Activated CD4-positive, CD25-positive, alpha-beta regulatory T cell treated with anti-CD3 and anti-CD28 coated beads, Interleukin-2, amount 50 U/mL, for 72 hours (primary cell): ENCODE measurements at places on chromosomes 1 and 21.

DNA sequence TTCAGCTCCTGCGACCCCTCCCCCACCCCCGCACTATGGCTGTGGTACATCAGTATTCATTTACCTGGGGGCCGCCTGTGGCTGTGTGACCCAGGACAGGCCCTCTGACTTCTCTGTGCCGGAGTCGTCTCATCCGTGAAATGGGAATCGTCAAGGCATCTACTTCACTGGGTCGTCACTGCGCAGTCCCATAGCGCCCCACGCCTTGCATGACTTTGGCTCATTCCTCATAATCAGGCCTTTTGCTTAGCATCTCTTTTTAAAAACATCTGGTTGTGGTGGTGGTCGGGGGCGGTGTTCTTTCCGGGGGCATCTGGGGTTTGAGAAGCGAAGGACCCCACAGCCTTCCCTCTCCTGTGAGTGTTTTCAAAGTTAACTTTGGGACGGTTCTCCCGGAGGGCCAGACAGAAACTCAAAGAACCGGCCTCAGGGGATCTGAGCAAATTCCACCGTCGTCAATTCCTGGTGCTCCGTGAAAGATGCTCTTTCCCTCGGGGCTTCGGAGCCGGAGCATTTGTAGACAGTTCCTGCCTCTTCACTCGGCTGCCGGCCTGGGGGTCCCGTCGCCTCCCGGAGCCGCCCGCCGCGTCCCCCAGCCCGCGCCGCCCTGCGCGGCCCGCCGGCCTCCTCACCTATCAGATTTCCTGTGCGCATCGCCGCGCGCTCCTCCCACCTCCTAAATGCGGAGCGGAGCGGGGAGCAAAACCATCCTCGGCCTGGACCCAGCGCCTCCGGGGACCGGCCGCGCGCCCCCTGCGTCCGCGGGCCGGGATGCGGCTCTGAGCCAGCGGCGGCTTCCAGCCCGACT, at the start of gene B3GALT5:
Gene B3GALT5, plus strand, starts transcription at position 708 of the 808 bp plus-strand sequence. CDS start 47,620 bp downstream, outside the sequence.
- no peak for DNase-seq

GRCh38 chr21:36211660-36212512, 55.3 kb downstream of the DOP1B start:
- no peak for DNase-seq

DNA sequence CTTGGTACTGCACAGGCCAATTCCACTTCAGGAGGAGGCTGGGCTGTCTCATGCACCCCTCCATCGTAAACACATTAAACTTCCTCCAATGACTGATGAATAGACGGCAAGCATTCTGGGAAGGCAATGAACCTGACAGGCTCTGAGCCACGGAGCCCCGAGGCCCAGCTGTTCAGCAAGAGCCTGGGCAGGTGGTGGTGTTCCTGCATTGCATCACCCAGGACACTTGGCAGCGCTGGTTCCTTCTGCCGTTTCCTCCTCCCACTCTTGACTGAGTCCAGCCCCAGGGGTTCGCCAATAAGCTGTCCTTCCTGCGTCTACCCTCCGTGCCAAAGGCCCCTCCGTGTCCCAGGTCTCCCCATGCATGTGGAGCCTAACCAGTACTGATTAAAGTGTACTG, 109.8 kb downstream of the JAK1 start:
- no peak for DNase-seq

GRCh38 chr1:11925938-11926292, 312 bp downstream of the KIAA2013 start:
- DNase-seq = no peak

DNA sequence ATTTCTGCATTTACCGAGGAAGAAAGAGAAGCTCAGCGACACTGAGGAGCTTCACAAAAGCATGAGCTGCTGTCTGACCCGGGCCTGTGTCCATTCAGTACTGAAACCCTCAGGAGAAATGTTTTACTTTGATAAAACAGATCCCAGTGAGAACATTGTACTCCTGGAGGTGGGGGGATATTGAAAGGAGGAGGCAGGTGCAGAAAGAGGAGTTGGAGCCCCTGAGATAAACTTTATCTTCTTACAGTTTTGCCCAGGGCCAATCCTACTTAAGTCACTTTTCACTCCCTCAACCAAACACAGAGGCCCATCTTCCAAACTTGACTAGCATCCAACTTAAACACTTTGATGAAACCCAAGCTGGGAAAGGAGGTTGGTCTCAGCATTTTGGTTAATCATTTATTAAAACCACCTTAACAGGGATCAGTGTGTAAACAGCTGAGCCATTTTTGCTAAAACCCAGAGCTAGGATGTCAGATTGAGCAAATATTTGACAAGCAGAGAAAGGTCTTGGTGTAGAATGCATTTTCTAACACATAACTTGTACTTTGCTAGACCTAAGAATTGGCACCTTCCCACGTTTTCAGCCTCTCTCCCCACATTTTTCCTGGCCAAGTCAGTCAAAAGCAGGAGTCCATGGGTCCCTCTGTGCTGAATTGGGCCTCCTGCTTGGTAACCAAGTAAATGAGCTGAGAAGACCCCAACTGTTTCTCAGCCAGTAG, 32.5 kb upstream of the SARS1 start:
- no peak for DNase-seq

DNA sequence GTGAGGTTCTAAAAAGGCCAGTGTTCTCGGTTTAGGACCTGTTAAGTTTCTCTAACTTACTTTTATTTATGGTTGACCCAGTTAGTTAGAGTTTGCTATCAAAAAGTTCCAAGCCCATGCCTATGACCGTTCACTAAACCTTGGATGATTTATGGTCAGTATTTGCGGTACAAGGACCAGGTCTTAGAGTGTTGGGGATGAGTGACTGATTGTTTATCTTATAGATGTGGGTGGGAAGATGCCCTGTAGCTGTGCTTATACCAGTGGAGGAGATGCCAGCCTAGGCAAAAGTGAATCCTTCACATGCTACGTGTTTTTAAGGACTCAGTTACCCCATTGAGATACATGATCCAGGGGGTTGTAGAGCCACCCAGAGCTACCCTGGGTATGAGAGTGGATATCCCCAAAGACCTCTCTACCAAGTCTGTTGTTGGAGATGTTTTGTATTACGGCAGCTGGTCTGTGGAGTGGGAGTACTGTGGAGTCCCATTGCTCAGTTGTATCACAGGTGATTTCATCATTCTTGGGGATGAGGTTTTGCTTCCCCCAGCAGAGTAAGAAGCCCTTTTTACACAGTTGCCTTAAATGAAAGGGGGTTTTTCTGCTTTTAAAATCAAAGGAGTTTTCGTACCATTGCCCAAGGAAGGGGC, 2.1 kb downstream of the SLC22A15 start:
- DNase-seq = no peak

GRCh38 chr1:94284476-94284875, 47.1 kb upstream of the ARHGAP29 start:
- no peak for DNase-seq

DNA sequence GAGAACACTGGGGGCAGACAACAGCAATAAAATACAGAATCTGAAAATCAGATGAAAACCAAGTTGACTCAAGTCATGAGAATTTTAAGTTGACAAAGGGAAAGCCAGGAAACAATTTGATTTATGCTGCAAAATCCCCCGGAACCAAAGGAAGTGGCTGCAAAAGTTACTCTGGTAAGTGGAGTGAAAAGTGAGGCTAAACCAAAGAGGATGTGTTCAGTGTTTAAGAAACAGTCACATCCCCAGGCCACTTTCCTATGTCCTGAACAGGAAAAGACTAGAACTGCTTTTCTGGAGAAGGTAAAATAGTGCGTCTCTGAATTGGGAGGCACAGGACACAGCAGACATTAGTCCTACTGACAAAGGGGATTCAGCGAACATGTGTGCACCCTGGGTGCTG, 5.9 kb downstream of the TARBP1 start:
- DNase-seq = no peak

DNA sequence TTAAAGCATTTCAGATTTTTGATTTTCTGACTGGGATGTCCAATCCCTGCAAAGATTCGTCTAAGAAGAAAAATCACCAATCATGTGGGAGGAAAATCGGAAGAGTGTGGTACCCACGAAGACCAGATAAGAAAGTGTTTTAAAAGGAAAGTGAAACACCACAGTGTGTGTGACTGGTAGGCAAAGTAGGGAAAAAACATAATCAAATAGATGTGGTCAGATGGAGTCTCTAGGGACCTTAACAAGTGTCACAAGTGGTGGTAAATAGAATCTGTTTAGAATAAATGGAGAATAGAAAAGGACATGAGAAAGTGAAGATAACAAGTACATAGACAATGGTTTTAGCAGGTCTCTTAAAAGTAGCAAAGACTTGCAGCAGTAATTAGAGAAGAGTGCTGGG, 154.6 kb downstream of the SLC30A10 start:
- no peak for DNase-seq

GRCh38 chr1:33093004-33093403, 12.1 kb downstream of the AZIN2 start:
- DNase-seq = no peak

DNA sequence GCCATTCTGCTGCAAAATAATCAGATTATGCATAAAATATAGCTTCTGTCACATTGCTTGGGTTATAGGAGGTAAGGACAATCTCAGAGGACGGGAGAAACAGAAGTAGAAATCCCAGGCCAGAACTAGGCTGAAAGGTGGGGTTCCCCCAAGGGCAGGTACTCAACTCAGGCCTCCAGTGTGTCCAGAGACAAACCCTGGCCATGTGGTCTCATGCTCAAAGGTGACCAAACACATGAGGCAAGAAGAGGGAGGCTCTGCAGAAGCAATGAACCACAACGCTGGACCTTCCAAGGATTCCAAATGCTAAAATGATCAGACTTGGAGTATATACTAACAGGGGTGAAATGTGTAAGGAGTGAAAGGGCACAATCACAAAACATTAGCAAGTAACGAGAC, 103.8 kb downstream of the DMRTB1 start:
- DNase-seq = no peak

GRCh38 chr21:45630066-45630694, 13.3 kb upstream of the PCBP3 start:
- DNase-seq = no peak

- DNase-seq = no peak
These were observed 233.9 kb downstream of the SLC45A1 start for GRCh38 chr1:8551613-8552489.

- no peak for DNase-seq
These were observed 1067.0 kb downstream of the ADGRL2 start for GRCh38 chr1:82867781-82868180.

DNA sequence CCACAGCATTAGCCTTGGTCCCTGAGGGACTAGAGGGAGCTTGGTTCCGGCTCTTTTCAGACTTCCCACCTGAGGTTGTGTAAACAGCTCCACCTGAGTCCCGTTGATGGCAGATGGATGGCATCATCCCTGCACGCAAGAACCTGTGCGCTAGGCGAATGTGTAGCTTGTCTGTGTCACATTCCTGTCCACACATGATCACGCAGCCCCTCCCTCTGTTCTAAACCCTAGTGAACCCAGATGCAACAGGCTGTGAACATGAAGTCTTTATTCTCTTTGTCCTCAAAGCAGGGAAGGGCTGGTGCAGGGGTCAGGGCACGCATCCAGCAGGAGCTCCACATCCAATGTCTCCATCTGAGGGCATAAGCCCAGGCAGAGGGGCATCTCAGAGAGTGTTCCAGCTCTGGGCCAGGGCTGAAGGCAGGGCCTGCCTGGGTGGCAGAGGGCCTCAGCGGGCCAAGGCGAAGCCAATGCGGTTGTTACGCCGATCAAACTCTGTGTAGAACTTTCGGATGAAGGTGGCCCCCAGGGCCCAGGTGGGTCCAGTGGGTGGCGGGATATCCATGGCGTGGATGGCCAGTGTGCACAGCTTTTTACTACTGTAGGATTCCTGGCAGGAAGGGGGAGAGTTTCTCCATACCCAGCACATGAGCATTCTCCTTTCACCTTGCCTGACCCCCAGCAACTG, 2.9 kb upstream of the ETNK2 start:
- no peak for DNase-seq

DNA sequence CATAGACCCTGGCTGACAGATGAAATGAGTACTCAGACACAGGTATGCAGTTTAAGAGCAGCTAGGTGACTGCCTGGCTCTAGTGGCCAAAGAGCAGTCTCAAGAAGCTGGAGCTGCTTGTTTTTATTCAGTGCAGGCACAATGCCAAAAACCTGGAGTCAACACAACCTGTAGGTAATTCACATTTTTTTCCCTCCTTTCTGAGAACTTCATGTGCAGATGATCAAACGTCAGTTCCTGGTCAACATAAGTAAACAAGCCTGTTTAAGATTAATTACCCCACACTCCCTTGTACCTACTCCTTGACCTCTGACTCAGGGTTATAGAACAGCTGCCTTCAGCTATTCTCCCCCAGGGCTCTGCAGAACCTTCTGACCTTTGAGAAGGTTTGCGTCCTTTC, 17.3 kb upstream of the ACADM start:
- no peak for DNase-seq

- no peak for DNase-seq
These were observed 53.5 kb upstream of the DUSP10 start for GRCh38 chr1:221795380-221795779.

DNA sequence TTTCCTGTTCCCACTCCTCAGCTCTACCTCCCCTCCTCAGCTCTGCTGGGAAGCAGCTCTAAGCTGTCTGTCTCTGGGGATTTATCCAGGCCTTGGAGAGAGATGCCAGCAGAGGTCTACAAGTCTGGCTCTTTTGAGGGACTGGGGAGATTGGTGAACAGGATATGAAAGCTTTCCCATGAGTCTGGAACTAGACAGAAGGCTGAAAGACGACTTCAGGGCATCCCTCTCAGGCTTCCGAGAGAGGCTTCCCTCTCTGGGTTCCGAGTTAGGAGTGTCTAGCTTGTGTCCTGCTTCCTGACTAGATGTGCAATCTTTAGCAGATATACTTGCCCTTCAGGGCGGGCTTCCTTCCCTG, 733 bp downstream of the TMEM35B start:
- DNase-seq = no peak

DNA sequence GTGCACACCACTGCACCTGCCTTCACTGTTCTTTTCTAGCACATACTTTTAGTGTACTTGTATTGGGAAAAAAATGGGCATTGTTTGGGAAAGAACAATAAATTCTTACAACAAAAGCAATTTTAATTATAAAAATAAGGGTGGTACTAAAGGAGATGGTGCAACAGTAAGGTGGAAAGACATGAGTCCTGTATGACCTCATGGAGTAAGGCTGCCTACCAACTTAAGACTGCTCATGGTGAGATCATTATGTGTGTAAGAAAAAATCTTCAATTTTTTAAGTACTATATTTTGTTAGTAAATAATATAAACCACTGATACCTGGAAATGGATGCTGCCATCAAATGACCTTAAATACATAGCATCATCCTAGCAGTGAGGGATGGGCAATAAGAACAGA, 29.6 kb upstream of the PHGDH start:
- DNase-seq = no peak

- no peak for DNase-seq
These were observed 16.9 kb downstream of the MORN1 start for GRCh38 chr1:2374252-2375155.

GRCh38 chr1:33460947-33461629, 11.4 kb upstream of the ZSCAN20 start:
- no peak for DNase-seq

DNA sequence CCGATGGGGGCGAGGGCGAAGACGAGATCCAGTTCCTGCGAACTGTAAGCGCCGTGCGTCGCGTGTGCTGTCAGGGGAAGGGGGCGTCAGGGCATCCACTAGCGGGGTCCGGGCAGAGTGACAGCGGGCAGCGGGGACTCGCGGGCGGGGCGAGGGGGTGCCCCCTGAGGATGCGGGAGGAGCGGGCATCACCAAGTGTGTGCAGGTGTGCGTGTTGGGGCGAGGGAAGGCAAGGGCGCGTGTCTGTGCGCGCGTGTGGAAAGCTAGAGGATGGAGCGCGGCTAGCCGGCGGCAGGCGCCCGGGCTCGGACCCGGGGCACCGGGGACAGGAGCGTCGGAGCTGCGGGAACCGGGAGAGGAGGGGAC, 525 bp downstream of the RYR2 start:
- DNase-seq = no peak

- DNase-seq = no peak
These were observed 2.3 kb downstream of the RGS16 start for GRCh38 chr1:182601913-182602312.

- DNase-seq = no peak
These were observed 75.7 kb downstream of the AXDND1 start for GRCh38 chr1:179441501-179441900.
